ENCODE measurements at places on chromosomes 3 and 15. TPM values are rescaled to one million over a fixed set of nuclear protein-coding genes. Genes with fewer than 3 reads are reported as not detected.

GRCh38 chr15:34889476-34889875 lies 80.1 kb downstream of the AQR start:
- DNase-seq, result no peak

Gene RBP2
- not detected for total RNA-seq

GRCh38 chr3:87792534-87793336 lies 266.1 kb downstream of the CGGBP1 start:
- DNase-seq, result no peak

Gene UCN2
- 1.5 TPM for total RNA-seq

DNA sequence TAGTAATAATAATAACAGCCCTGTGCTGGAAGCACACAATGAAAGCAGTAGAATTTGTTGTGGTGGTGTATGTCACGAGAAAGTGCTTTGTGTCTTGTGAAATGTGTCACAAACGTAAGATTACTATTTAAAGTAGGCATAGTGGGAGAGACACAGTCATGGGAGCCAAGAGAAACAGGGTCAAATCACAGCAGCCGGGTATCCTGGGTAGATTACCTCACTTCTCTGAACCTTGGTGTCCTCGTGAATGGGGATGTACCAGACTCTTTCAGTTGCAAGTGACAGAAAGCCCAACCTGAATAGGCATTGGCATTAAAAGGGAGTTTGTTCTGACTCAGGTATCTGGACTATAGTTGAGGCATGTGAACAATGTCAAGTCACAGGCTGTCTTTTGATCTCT lies 29.1 kb upstream of the SRGAP3 start:
- DNase-seq, result no peak

Gene LRTM1
- not detected for total RNA-seq

DNA sequence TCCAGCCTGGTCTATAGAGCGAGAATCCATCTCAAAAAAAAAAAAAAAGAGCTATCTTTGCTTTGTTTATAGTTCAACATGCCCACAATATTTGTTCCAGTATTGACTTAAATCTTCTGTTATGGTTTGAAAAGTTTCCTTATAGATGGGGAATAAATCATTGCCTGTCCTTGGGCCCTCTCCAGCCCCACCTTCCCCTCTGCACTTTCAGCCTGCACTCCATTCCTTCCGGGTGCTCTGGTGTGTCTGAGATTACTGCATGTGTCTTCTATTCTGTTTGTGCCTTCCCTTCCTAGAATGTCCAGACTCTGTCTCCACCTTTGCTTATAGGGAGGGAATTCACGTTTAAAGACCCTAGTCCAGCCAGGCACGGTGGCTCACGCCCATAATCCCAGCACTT lies 25.2 kb upstream of the GPX1 start:
- DNase-seq, result no peak

DNA sequence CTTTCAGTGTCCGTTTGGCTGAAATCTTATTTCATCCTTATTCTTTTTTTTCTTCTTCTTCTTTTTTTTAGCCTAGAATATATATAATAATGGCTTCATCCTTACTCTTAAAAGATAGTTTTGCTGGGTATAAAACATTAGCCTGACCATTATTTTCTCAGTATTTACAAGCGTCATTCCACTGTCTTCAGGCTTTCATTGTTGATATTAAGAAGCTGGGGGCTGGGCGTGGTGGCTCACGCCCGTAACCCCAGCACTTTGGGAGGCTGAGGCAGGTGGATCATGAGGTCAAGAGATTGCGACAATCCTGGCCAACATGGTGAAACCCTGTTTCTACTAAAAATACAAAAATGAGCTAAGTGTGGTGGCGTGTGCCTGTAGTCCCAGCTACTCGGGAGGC lies 10.6 kb downstream of the ZNF710 start:
- no peak for DNase-seq

- no peak for DNase-seq
Measured at GRCh38 chr3:128855569-128855968, 23.9 kb upstream of the ACAD9 start.

Gene GOLGA6L10
- total RNA-seq, result 4.3 TPM

- no peak for DNase-seq
Measured at GRCh38 chr3:186502966-186503712, 41.0 kb downstream of the CRYGS start.

GRCh38 chr3:156763931-156764720 lies 62.0 kb upstream of the LEKR1 start:
- no peak for DNase-seq

Gene COL6A5
- total RNA-seq, result not detected
